ENCODE measurements at places on chromosomes 7 and 10.
A peak's percentile ranks its signal among the peaks of the same experiment; 100 is the strongest.

DNA sequence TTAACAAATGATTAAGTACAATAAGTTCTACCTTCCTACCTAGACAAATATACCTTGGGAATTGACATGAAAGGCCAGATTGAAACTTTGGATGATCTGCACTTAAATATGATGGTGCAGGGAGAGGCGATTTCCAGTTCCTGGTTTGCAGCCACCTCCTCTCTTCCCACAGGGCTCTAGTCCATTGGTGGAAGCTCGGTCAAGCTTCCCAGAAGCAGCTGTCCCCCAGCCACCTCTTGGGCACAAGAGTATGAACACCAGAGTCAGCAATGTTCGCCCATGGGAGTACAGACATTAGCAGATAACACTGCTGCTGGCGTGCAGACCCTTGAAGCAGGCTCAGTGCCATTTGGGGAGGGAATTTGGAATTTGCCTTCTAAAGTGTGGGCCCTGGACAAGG lies 1.5 kb upstream of the CPVL start:
- DNase-seq = no peak

GRCh38 chr10:75744261-75744660 lies 312.8 kb downstream of the LRMDA start:
- no peak for DNase-seq

DNA sequence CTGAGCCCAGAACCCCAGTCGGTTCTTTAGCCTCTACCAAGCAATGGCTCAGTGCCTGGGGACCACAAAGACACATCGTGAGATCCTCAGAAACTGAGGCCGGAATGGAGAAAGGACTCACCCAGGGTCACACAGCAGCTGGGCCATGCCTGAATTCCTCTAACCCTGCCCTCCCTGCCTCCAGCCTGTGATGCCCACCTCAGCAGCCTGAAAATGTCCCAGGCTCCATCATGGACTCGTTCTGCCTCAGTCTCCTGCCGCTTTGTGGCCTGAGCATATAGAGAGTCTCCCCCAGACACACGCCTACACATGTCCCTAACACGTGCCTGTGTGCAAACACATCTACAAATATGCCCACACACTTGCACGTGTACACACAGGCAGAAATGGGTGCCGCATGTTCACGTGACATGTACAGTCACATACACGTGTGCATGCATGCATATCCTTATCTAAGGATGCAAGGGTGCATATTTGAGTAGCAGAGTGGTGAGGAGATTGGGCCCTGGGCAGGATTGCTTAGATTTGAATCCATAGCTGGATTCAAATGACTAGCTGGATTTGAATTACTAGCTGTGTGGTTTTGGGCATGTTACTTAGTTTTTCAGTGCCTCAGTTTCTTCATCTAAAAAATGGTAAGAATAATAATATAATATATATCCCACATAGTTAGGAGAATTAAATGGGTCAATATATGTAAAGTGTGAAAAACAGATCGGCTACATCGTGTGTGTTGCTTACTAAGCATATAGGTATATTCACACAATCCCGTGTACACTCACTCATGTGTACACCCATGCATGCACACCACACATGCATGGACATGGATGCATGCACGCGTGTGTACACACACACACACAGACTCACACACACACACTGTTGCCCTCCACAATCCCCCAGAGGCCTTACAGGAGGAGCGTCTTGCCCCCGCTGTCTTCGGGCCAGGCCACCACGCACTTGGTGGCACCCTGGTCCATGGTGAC lies 2.4 kb downstream of the TACR2 start:
- no peak for DNase-seq

- no peak for DNase-seq
These were observed 33.2 kb downstream of the HELLS start for GRCh38 chr10:94578790-94579189.

- DNase-seq = peak; percentile 9
These were observed 5.1 kb downstream of the HABP2 start for GRCh38 chr10:113557903-113558321.

All from dermis microvascular lymphatic vessel endothelial cell (primary cell).